ENCODE measurements at places on chromosomes 12 and 14.
A peak's percentile ranks its signal among the peaks of the same experiment; 100 is the strongest.

DNA sequence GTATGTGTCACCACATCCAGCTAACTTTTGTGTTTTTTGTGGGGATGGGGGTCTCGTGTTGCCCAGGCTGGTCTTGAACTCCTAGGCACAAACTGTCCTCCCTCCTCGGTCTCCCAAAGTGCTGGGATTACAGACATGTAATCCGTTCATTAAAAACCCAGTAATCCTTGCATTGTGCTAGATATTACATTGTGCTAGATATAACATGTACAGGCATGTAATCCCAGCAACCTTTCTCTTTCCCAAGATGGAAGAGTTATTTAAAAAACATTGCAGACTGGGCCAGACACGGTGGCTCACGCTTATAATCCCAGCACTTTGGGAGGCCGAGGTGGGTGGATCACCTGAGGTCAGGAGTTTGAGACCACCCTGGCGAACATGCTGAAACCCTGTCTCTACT, 19.7 kb downstream of the ELK3 start:
- DNase-seq: no peak

GRCh38 chr12:51085757-51086156, 2.4 kb upstream of the CSRNP2 start:
- no peak for DNase-seq

DNA sequence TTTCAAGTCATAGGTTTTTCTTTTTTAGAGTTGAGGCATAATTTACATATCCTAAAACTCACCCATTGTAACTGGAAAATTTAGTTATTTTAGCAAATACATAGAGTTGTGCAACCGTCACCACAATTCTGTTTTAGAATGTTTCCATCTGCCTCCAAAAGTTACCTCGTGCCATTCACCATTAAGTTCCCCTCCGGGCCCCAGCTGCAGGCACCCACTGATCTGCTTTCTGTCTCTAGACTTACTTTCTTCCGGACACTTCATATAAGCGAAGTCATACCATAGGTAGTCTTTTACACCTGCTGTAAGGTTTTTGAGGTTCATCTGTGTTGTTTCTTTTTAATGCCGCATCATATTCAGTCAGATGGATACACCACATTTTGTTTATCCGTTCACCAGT, 28.7 kb downstream of the PPP2R5C start:
- no peak for DNase-seq

DNA sequence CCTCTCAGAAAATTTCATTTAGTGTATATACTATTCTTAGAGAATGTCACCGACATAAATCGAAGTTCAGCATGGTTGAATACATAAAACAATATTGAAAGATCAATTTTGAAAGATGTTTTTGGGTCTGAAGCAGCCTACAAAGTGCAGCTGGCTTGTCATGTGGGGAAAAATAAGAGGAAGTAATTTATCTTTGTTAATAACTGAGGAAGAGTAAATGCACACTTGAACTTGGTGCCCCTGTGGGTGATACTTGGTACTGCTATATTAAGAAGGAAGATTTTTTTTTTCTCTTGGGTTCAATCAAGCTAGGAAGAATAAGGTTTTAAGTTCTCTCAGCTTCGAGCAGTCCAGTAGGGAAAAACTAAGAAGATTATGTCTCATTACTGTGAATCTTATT, 661.3 kb downstream of the RPL10L start:
- DNase-seq: no peak

GRCh38 chr14:53328841-53329240, 175.7 kb upstream of the DDHD1 start:
- DNase-seq: no peak

GRCh38 chr14:50892255-50892654, 20.4 kb downstream of the ABHD12B start:
- DNase-seq: no peak

GRCh38 chr12:107369679-107370078, 276.3 kb upstream of the CRY1 start:
- DNase-seq: no peak

- DNase-seq: peak; percentile 35
Observed at GRCh38 chr12:30828686-30829085, 73.9 kb upstream of the CAPRIN2 start.

- DNase-seq: peak; percentile 27
Observed at GRCh38 chr12:8780389-8780788, 42.0 kb upstream of the A2ML1 start.

DNA sequence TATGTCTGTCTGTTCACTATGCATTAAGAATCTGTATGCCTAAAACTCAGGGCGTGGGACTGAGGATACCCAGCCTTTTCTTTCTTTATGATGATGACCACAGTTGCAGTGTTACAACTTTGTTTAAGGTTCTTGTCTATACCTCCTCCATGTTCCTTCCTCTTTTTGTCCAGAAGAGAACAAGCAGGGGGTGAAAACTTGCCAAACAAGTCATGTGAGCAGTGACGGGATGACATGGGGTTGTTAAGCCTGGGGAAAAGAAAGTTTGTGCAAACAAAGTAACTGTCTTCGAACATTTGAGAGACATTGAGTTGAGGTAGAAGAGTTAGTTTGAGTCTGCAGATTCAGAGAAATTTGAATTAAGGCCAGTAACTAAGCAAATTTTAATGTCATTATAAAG, 505.5 kb downstream of the NPAS3 start:
- DNase-seq: no peak

DNA sequence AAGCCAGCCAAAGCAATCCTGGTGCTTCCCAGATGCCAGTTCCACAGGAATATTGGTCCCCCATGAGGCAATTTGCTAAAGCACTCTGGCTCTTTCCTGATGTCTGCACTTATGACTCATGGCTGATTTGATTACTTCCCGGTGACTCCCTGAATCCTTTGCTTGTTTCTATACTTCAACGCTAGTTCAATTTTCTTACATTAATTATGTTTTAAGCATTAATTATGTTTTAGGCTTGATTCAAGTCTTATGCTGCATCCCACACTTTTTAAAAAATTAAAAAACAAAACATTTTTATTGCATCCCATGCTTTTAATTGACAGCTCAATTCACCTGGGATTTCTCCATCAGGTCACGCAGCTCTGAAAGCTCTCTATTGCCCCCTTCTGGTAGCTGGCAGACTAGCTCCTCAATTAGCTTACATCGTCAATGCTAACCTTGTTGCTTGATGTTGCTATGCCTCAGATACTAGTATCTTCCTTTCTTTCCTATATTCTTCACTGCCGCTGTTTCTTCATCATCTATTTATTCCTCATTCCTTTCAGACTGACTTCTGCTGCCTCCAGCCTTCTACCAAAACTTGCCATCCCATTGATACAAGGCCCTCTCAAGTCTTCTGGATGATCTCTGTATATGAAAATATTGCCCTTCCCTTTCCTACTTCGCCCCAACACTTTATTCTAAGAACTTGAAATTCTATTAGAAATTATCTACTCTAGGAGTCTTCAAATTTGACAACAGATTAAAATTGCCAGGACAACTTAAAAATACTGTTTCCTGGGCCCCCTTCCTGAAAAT, 32.0 kb downstream of the TSHR start:
- peak; percentile 55 for DNase-seq

DNA sequence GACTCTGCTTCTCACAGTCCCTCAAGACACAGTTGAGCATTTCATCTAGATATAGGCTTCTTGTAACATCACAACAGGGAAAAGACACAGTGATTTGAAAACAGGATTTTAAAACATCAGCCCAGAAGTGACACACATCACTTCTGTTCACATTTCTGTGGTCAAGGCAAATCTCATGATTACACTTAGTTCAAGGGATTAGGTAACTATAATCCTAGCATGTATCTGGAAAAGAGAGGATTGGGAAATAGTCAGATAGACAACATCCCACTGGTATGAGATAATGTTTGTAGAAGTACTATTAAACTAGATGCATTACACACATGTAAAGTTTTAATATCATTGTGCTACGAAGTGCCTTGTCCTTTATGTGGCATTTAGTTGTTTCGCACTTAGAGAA, 252.6 kb upstream of the PRKD1 start:
- no peak for DNase-seq

DNA sequence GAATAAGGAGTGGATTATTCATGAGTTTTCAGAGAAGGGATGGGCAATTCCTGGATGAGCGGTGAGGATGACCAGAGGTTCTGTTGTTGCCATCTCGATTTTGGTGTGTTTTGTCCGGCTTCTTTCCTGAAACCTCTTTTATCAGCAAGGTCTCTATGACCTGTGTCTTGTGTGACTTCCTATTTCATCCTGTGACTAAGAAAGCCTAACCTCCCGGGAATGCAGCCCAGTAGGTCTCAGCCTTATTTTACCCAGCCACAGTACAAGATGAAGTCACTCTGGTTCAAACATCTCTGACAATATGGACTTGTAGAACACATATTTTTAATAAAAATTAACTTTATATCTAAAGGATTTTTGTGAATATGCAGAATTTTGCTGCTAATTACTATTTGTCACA, 716.4 kb downstream of the FSCB start:
- DNase-seq: no peak

DNA sequence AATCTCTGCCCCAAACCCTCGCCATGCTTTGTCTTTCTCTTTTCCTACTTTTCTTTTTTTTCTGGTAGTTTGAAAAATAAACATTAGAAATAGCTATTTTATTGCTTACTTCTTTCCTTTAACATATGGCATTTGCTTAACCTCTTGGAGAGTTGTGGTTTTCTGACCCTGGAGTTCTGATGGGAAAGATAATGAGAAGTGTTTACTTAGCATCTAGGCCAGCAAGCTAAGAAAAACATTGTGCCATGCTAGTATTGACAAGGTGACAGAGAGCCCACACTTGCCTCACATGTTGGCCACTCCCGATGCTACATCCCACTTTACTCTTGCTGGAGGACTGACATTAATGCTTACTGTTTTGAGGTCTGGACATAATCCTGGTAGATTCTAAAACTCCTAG, 886.2 kb downstream of the DIO2 start:
- DNase-seq: no peak

GRCh38 chr12:87846045-87846444, 183.2 kb downstream of the C12orf50 start:
- no peak for DNase-seq

- no peak for DNase-seq
Observed at GRCh38 chr12:3604286-3604685, 113.3 kb downstream of the PRMT8 start.

- DNase-seq: no peak
Observed at GRCh38 chr14:75201087-75201486, 24.7 kb upstream of the TMED10 start.

DNA sequence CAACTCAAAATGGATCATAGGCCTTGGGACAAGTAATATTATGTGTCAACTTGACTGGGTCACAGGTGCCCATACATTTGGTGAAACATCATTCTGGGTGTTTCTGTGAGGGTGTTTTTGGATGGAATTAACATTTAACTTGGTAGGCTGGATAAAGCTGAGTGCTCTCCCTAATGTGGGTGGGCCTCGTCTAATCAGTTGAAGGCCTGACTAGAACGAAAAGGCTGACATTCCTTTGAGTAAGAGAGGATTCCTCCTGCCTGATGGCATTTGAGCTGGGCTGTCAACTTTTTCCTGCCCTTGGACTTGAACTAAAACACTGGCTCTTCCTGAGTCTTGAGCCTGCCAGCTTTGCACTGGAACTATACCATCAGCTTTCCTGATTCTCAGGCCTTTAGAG, 93.4 kb upstream of the ESRRB start:
- DNase-seq: no peak

DNA sequence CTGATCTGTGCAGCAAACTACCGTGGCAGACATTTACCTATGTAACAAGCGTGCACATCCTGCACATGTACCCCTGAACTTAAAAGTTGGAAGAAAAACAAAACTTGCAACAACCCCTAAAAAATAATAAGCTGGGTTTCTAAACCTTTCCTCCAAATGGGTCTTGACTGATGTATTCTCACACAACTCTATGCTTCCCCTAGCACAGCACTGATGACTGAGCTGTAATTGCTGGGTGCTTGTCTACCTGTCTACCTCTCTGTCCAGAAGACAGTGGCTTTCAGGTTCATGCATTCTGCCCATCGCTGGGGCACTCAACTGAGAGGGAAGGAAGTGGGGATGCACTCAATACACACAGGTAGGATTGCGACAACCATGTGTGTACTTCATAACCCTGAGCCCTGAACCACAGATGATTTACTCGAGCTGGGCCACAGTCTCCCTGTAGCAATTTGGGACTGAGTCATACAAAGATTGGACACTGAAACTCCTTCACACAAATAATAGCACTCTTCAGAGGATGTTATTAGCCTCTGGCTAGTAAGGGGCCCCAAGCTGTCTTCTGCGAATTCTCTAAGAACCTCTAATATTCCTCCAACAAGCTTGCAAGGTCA, 44.8 kb upstream of the TMPO start:
- DNase-seq: no peak

- no peak for DNase-seq
Observed at GRCh38 chr12:64335886-64336466, 54.6 kb downstream of the C12orf56 start.

- no peak for DNase-seq
Observed at GRCh38 chr12:28543021-28543890, 353.0 kb downstream of the CCDC91 start.

DNA sequence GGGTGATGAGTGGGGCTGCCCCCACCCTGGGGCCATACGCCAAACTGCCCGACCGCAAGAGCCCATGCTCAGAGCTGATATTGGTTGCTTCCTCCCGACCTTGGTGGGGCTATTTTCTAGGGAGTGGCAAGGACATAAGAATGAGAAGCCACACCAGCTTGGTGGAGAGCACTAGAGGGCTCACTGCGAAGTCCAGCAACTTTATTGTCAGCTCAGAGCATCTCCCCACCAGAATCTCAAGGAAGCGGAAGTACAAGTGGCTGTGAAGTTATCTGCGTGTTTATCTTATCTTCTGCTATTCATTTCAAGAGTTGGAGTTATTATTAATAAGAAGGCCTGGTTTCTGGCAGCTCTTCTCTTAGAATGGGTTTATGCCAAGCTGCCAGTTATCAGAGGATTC, 4.9 kb upstream of the PLXNC1 start:
- no peak for DNase-seq

DNA sequence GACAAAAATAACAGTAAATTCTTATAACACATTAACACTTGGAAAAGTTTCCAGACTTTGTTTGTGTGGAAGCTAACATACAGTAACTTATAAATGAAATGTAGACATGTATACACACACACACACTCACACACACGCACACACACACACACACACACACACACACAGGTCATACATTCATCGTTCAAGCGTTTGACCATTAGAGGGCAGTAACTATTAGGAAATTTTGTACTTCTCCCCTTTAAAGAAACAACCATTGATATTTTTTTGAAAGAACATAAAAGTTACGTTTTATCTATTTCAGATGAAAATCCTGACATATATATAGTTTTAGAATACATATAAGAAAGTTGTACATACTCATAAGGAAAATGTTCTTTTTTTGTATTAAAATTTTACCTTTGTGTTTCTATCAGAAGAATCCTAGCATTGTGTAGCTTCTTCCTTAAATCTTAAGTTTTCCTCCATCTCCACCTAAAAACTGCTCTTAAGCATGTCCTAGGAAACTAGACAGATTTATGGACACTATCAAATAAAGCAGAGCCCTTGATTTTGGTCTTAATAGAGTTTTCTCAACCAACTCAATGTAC, 29.0 kb downstream of the PTPRQ start:
- peak; percentile 67 for DNase-seq

DNA sequence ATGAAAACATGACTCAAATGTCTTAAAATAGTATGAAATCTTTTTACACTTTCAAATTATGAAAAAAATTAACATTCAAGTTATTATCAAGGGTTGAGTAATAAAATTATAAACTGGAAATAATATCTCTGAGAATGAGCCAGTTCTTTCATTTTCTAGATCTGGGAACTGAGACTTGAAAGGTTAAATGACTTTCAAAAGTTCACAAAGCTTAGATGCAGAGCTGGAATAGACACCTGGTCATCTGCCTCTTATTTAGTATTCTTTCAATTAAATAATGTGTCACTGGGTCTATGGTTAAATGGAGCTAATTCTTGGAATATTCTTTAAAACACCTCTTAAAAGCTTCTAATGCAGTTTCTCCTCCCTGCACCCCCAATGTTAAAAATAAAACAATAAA, 86.6 kb downstream of the CDK17 start:
- DNase-seq: no peak
